Epithelial cell of prostate (primary cell): ENCODE measurements at places on chromosomes 7 and 10.

- DNase-seq = no peak
Observed at GRCh38 chr10:58767652-58768051, 255.0 kb downstream of the BICC1 start.

DNA sequence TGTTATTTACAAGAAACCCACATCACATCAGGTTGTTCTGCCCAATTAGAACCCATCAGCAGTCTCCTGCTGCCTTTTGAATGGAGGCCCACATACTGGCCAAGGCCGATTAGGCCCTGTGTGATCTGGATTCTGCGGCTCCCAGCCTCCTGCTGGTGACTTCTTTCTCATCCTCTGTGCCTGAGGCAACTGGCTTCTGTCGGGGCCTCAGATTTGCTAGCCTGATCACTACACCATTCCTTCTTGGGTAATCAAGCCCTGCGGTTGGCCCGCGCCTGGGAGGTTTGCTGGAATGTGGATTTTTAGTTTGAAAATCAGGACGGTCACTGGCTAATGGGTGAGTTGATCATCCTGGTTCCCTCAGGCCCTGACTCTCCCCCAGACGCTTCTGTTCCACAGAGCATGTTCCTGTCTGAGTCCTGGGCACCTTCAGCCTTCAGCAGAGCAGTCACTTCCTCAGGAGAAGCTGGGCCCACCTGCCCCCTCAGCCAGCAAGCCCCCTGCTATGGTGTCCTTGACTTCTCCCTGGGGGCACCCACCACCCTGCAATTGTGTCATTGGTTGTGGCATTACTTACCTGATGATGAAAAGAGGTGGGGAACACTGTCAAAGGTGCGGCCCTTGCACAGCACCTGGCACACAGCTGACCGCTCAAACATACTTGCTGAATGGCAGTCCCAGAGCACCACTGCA lies 207.6 kb downstream of the PHTF2 start:
- DNase-seq = no peak

DNA sequence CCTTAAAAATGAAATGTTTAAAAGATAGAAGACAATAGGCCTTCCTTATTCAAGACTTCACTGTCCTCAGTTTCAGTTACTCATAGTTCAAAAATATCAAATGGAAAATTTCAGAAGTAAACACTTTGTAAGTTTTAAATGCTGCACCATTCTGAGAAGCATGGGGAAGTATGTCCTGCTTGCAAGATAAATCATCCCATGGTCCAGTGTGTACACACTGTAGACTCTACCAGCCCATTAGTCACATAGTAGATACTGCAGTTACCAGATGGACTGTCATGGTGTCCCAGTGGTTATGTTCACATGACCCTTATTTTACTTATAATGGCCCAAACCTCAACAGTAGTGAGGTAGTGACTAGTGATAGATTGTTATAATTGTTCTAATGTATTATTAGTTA lies 69.5 kb downstream of the PTPN12 start:
- no peak for DNase-seq

DNA sequence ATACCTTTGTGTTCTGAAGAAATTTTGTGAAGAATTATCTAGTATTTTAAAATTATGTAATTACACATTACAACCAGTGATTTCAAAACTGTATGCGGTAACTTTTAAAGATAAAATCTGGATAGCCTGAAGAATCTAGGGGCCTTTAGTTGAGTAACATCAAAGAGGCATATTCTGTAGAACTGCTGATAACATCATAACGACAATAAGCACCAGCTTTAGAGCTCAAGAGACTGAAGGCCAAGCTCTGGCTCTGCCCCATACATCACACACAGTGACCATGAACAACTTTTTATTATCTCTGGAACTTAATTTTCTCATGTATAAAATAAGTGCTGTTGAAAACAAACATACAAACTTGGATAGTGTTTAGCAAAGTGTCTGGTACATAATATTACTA lies 121.1 kb upstream of the RHOBTB1 start:
- DNase-seq = no peak

DNA sequence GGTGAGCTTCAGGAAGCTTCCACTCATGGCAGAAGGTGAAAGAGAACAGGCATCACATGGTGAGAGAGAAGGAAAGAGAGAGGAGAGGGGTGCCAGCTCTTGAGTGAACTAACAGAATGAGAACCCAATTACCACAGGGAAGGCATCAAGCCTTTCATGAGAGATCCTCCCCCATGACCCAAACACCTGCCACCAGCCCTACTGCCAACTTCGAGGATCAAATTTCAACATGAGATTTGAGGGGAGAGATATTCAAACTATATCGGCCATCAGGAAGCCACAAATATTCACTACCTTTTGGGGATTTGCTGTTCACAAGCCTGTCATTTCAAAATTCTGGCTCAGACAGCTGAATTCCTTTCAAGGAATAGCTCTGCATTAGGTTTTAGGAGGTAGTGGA lies 39.9 kb upstream of the SMNDC1 start:
- no peak for DNase-seq

- DNase-seq = no peak
Observed at GRCh38 chr7:100674411-100675104, 1.0 kb downstream of the GNB2 start.

DNA sequence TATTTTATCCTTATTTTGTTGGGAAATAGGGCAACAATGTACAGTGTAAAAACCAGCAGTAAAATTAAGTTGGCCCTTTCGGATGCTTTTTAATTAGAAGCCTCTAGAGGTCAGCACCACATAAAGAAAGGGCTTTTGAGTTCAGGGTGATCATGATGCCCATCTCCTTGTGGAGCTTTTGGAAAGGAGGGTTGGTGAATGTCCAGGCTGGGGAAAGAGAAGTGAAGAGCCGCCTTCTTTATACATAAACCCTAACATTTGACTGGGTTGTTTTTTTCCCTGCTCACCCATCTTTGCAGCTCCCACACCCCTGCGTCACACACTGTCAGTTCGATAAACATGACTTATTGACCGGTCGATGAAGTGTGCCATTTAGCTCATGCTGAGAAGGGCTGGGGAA lies 29.8 kb downstream of the MTURN start:
- DNase-seq = no peak

- no peak for DNase-seq
Observed at GRCh38 chr10:113999531-113999930, 44.1 kb upstream of the ADRB1 start.

DNA sequence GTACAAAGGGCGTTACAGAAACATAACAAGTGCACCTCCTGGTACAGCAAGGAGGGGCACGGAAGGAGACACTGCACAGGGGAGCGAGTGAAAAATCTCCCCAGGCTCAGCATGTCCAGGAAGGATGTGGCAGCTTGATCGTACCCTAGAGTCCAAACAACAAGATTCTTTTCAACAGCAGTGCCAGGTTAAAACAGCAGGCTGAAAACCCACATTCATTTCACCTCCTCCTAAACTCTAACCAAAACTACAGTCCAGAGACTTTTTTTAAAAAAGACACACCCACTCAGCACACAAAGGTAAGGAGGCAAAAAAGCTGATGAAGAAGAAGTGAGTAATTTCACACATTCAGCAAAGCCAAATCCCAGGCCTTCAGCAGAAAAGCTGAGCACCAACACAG lies 138.8 kb downstream of the SFMBT2 start:
- no peak for DNase-seq

- no peak for DNase-seq
Observed at GRCh38 chr7:33701927-33702326, 203.4 kb upstream of the BMPER start.

DNA sequence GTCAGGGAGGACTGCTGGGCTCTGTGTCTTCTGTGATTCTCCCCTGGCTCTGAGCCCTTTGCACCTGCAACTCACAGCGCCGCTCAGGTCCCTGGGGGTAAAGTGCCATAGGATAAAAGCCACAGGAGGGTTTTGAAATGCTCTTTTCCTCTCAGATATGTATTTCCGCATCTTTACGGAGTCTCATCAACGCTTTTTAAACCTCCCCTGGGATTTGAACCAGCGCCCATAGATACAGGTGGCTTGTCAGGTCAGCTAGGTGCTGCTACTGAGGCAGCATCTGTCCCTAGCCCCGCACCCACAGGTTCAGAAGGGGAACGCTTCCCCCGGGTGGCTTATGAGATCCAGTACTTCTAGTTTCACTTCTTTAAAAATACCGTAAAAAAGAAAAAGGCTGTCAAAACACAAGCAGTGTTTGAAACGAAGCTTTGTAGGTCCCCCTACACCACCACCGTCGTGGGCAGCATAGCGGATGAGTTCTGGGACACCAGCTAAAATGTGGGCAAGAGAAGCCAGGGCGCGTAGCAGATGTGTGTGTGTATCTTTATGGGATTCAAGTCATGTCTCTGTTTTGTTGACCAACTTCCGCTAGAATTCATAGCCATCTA lies 173.5 kb downstream of the CUX1 start:
- DNase-seq = no peak

GRCh38 chr7:141433698-141434097 lies 117.5 kb upstream of the AGK start:
- no peak for DNase-seq

DNA sequence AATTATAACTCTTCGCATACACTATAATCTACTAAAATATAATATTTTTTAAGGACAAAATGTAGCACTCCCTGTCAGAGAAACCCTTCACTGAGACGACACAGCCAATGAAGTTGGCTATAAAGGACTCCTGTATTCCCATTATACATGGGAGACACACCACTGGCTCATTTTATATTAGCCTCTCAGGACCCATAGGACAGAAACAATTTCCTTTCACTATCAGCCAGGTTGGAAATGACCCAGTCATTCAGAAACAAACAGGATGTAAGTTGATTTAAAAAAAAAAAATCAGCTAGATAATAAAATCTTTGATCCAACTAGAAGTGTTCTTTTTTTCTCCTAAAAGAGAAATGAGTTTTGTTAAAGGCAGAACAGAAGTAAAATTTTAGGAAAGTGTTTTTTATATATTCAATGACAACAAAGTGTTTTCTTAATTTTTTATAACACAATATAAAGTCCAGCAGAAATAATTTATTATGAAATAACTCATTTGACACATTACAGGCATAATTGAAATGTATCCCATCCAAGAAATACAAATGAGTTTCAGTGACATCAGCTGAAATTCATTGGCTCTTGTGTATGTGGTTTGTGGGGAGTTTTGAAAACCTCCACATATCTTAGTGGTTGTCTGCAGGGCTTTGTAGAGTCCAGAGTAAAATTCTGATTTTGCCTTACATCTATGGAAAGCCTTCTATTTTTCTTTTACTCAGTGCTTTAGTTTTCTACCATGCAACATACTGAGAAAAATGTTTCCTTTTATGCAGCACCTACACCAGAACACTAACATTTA lies 64.1 kb downstream of the CTTNBP2 start:
- DNase-seq = no peak

- no peak for DNase-seq
Observed at GRCh38 chr10:3874990-3875841, 90.2 kb upstream of the KLF6 start.

- no peak for DNase-seq
Observed at GRCh38 chr7:29853072-29853471, 46.8 kb downstream of the WIPF3 start.

- DNase-seq = peak; percentile 10
Observed at GRCh38 chr7:122887198-122887597, 938 bp upstream of the CADPS2 start.

GRCh38 chr7:145106001-145106400 lies 270.1 kb upstream of the TPK1 start:
- no peak for DNase-seq
